Left lung (tissue), 14 donors: ENCODE measurements at places on chromosomes 4 and X. TPM values are rescaled to one million over a fixed set of nuclear protein-coding genes. Genes with fewer than 3 reads are reported as not detected.

GRCh38 chr4:7854216-7854615, 85.4 kb downstream of the AFAP1 start:
- no peak overlapping the region for H3K27ac ChIP-seq
- H3K36me3 ChIP-seq, result peaks cover 26% of the 10 kb centered on the region
- H3K27me3 ChIP-seq, result no peaks in the 10 kb centered on the region
- H3K4me3 ChIP-seq, result no peak overlapping the region

GRCh38 chr4:69689599-69689998, 36.6 kb upstream of the UGT2A1 start:
- H3K4me3 ChIP-seq, result no peak overlapping the region
- no peaks in the 10 kb centered on the region for H3K27me3 ChIP-seq

DNA sequence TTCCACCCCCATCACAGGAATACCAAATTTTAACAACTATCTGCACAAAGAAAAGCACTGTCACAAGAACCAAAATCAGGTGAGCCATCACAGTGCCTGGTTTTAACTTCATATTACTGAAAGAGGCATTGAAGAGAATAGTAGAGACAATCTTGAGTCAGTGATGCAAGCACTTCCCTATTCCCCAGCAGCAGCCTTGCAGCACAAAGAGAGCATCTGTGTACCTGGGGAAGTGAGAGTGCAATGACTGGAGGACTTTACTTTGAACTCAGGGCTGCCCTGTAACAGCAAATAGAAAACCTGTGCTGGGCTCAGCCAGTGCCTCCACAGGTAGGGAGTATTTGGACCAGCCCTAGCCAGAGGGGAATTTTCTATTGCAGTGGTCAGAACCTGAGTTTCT, 361.8 kb downstream of the TEX13C start:
- H3K27me3 ChIP-seq, result no peaks in the 10 kb centered on the region
- no peak overlapping the region for H3K27ac ChIP-seq
- no peak for DNase-seq
- H3K4me1 ChIP-seq, result no peaks in the 10 kb centered on the region
- no peaks in the 10 kb centered on the region for H3K36me3 ChIP-seq
- no peak overlapping the region for H3K4me3 ChIP-seq

- no peaks in the 10 kb centered on the region for H3K4me1 ChIP-seq
- H3K36me3 ChIP-seq, result no peaks in the 10 kb centered on the region
- H3K27me3 ChIP-seq, result no peaks in the 10 kb centered on the region
- no peak overlapping the region for H3K4me3 ChIP-seq
These were observed 137.4 kb downstream of the CEP135 start for GRCh38 chr4:56086073-56086541.

DNA sequence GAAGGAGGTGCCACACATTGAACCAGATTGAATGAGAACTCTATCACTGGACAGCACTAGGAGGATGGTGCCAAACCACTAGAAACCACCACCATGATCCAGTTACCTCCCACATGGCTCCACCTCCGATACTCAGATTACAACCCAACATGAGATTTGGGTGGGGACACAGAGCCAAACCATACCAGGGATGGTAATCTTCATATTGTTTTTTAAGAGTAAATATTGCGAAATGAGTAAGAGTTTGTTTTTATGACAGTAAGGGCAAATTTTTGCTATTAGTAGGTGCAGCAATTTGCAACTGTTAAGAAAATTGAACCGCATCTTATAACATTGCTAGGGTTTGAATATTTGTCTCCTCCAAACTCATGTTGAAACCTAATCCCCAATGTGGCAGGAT, 891.5 kb downstream of the NLGN4X start:
- no peak for DNase-seq
- no peak overlapping the region for H3K27ac ChIP-seq
- no peak overlapping the region for H3K4me3 ChIP-seq
- H3K36me3 ChIP-seq, result no peaks in the 10 kb centered on the region
- no peaks in the 10 kb centered on the region for H3K27me3 ChIP-seq

DNA sequence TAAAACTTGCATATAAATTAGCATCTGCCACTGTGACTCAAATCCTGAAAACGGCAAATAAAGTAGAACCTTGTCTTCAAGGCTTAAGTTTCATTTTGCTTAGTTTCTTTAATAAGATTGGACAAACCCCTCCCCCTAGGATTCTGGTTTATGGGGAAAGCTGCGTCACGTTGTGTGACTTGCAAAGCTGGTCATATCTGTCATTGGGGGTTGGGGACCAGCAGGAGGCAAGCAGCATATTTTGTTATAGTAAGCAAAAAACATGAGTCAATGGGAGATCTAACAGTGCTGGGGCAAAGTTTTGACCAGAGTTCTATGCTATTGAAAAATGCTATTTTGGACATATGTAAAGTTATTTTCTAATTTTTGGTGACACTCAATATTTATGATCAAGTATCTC, 407.3 kb downstream of the PCDH18 start:
- no peaks in the 10 kb centered on the region for H3K36me3 ChIP-seq
- peak; percentile 5 for DNase-seq
- no peak overlapping the region for H3K27ac ChIP-seq
- H3K4me1 ChIP-seq, result no peaks in the 10 kb centered on the region
- no peak overlapping the region for H3K4me3 ChIP-seq
- no peaks in the 10 kb centered on the region for H3K27me3 ChIP-seq

DNA sequence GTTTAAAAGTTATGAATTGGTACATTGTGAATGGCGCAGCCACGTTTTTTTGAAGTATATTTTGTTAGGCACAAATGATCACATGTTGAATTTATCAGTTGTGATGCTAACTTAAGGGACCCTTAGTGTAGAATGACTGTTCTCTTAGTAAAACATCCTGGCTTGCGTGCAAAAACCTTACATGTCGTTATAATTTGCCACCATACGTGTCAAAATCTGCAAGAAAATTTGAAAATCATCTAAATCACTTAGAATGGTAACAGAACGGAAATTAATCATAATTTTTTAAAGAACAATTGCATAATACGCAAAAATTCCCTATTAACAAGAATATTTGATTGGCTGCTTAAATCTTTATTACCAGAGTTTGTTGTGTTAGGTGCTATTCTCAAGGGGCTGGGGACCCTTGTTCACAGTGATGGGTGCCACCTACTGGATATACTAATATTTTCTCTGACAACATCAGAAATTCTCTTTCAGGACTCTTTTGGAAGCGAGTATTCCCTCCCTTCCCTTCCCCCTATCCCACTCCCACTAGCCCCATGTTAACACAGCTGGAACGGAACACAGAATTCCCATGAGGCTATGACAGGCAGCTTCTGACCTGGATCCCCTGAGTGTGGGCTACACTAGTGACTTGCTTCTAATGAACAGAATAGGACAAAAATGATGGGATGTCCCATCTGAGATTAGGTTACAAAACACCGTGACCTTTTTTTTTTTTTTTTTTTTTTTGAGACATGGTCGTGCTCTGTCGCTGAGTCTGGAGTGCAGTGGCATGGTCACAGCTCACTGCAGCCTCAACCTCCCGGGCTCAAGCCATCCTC, 71.8 kb downstream of the SUPT20HL2 start:
- H3K4me3 ChIP-seq, result no peak overlapping the region
- H3K27ac ChIP-seq, result no peak overlapping the region
- H3K36me3 ChIP-seq, result no peaks in the 10 kb centered on the region

DNA sequence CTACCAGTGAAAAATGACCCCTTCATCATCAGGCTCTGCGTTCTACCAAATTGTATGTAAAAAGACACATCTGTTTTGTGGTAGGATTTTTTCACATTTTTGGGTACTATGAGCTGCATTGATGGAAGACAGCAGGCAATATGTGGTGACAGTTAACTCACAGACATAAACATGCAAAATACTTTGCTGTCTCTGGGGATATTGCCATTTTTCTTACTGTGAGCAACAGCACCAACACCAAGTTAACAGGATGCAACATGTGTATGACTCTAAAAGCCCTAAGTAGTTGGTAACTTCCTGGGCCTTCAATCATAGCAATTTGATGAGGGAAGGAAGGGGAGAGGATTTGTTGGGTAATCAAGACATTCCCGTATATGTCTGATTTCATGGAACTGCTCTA, 56.4 kb upstream of the DRP2 start:
- no peak overlapping the region for H3K27ac ChIP-seq
- DNase-seq, result no peak
- H3K4me1 ChIP-seq, result no peaks in the 10 kb centered on the region
- no peaks in the 10 kb centered on the region for H3K36me3 ChIP-seq

DNA sequence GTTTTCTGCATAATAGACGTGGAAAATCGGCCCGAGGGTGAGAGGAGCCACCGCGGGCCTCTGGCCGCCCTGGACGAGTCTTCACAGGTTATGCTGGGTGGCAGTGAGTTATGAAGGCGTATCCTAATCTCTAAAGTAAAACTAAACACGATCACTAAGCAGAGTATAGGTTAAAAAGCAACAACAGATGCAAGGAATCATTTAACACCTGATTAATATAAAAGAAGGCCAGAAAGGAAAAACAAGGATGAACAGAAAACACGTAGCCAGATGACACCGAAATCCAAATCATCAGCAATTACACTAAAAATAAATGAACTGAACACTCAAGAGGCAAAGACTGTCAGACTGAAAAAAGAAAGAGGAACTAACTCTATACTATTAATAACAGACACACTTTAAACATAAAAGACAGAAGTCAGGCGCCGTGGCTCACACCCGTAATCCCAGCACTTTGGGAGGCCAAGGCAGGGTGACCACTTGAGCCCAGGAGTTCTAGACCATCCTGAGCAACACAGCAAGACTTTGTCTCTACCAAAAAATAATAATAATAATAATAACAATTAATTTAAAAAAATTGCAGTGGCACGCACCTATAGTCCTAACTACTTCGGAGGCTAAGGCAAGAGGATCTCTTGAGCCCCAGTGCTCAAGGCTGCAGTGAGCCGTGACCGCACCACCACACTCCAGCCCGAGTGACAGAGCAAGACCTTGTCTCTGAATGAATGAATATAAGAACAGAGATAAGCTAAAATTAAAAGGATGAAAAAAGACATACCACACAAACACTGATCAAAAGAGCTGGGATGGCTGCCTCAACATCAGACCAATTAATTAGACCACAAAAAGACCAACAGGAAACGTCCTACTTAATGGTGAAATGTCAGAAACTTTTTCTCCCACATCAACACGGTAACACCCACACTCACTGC, 30.0 kb downstream of the CTBP1 start:
- H3K36me3 ChIP-seq, result peaks cover 76% of the 10 kb centered on the region
- H3K27ac ChIP-seq, result peak overlapping the region; percentile 28
- H3K4me1 ChIP-seq, result peaks cover 43% of the 10 kb centered on the region
- no peaks in the 10 kb centered on the region for H3K27me3 ChIP-seq
- DNase-seq, result no peak

DNA sequence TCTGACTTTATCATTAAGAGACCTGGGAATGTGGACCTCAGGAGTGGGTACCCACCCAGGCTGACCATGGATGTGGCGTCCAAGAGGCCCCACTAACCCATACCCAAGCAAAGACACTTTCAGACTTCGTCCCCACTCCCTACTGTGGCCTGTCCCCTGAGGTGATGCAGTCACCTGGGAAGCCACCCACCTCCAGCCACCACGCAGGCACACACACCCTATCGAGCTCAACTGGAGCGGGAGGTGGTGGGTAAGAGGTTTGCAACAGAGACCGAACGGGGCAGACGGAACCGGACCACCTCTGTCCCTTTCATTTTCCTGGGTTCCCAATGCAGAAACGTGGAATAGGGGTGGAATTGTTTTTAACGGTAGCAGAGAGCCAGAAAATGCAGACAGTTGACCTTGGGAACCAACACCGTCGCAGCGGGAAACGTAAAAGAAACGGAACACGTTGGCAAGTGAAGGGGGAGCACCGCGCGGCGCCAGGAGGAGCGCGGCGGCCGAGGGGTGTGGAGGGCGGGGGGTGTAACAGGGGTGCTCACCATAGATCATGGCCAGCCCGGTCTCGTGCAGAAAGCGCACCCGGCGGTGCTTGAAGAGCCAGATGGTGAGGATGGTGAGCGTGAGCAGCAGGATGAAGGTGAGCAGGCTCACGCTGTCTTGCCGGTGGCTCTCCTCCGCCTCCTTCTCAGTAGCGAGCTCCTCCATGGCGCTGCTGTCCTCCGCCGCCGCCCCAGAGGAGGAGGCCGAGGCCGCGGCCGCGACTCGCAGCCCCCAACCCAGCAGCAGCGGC, 559 bp downstream of the SLC9A7 start:
- DNase-seq, result peak; percentile 66
- H3K4me1 ChIP-seq, result peaks cover 4% of the 10 kb centered on the region
- H3K27me3 ChIP-seq, result no peaks in the 10 kb centered on the region
- H3K4me3 ChIP-seq, result peak overlapping the region; percentile 43
- no peaks in the 10 kb centered on the region for H3K36me3 ChIP-seq

GRCh38 chr4:126799971-126800574, 832.7 kb upstream of the INTU start:
- H3K27ac ChIP-seq, result no peak overlapping the region
- no peaks in the 10 kb centered on the region for H3K36me3 ChIP-seq
- no peak for DNase-seq
- H3K4me3 ChIP-seq, result no peak overlapping the region

- DNase-seq, result no peak
- no peak overlapping the region for H3K27ac ChIP-seq
- no peaks in the 10 kb centered on the region for H3K36me3 ChIP-seq
- H3K27me3 ChIP-seq, result no peaks in the 10 kb centered on the region
- H3K4me1 ChIP-seq, result no peaks in the 10 kb centered on the region
These were observed 469.1 kb downstream of the GBA3 start for GRCh38 chr4:23161787-23162186.

- H3K27ac ChIP-seq, result no peak overlapping the region
- H3K27me3 ChIP-seq, result no peaks in the 10 kb centered on the region
- no peak overlapping the region for H3K4me3 ChIP-seq
- no peak for DNase-seq
- no peaks in the 10 kb centered on the region for H3K4me1 ChIP-seq
These were observed 76.2 kb downstream of the DOCK11 start for GRCh38 chrX:118571836-118572235.

The PLAC8 gene
- polyA plus RNA-seq, result 6.1 TPM

The ZNF157 gene
- 0.90 TPM for polyA plus RNA-seq

The SYN1 gene
- 7.2 TPM for polyA plus RNA-seq

The ITGB1BP2 gene
- polyA plus RNA-seq, result 2.9 TPM

The PNMA6A gene
- 2.7 TPM for polyA plus RNA-seq

The CLDN34 gene
- 0.20 TPM for polyA plus RNA-seq

The WDFY3 gene
- polyA plus RNA-seq, result 44.3 TPM

The RADX gene
- 14.6 TPM for polyA plus RNA-seq
